ENCODE measurements at places on chromosomes 13 and 19. TPM values are rescaled to one million over a fixed set of nuclear protein-coding genes. Genes with fewer than 3 reads are reported as not detected.

- DNase-seq = no peak
Observed at GRCh38 chr13:112980434-112980833, 11.4 kb downstream of the MCF2L start.

- DNase-seq = no peak
Observed at GRCh38 chr13:42258747-42259146, 13.2 kb upstream of the AKAP11 start.

- DNase-seq = no peak
Observed at GRCh38 chr13:44437356-44438233, 64.0 kb downstream of the SERP2 start.

- DNase-seq = no peak
Observed at GRCh38 chr19:31268751-31269383, 80.4 kb downstream of the TSHZ3 start.

DNA sequence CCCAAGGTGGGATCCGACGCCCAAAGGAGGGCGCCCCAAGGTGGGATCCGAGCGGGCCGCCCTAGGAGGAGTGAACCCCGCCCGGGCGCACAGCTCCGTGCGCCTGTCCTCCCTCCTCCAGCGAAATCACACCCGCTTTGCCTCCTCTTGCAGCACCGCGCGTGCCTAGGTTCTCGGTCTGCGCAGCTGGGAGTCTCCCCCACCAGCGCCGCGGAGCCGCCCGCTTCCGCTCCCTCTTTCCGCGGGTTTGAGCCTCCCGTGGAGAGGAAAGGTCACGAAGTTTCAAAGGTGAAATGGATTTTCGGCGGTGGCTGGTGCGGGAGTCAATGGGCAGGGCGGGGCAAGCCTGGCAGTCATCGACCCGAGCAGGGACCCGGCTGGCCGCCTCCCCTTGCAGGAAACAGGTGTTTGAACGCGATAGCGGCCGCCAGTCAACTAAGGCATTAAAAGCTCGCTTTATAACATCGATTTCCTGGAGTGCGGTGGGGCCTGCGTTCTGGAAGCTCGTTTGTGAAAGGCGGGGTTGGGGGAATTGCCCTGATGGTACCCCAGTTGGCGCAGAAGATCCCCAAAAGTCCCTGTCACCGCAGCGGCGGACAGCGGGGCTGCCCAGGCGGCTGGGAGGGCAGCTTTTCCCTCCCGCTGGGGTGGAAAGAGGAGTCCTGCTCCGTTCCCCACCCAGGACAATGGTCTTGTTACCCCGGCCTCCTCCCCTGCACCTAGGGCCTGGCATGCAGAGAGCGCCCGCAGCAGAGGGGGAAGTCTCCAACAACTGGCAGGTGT, 9.0 kb upstream of the SOX1 start:
- DNase-seq = no peak

- no peak for DNase-seq
Observed at GRCh38 chr19:44749292-44749691, 784 bp downstream of the BCL3 start.

GRCh38 chr19:39553082-39553652, 13.2 kb upstream of the EID2 start:
- DNase-seq = no peak

DNA sequence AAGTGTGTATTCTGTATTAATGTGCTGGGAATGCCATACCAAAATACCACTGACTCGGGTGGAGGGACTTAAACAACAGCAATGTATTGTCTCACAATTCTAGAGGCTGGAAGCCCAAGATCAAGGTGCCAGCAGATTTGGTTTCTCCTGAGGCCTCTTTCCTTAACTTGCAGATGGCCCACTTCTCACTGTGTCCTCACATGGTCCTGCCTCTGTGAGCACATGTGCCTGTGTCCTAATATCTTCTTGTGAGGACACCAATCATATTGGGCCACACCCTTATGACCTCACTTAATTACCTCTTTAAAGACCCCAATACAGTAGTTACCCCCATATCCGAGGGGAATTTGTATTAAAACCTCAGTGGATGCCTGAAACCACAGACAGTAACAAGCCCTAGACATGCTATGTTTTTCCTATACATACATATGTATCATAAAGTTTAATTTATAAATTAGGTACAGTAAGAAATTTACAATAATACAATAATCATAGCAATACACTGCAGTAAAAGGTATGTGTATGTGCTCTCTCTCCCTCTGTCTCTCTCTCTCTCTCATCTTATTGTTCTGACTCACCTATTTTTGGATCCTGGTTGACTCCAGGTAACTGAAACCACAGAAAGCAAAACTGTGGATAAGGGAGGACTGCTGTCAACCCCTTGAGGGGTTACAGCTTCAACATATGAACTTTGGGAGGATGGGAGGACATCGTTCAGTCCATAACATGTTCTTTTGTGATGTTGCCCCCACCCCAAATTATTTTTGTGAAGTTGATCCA, 174.3 kb downstream of the IRS2 start:
- no peak for DNase-seq

DNA sequence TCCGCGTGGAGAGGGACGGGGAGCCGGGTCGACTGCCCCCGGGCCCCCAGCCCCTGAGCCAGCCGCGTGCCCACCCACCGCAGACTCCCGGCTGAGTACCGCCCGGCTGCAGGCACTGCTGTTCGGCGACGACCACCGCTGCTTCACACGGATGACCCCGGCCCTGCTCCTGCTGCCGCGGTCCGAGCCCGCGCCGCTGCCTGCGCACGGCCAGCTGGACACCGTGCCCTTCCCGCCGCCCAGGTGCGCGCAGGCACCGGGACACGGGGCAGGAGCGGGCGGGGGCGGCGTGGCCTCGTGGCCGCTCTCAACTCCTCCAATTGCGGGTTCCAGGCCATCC, 1.6 kb downstream of the AMH start:
- DNase-seq = no peak

The C5AR2 gene
- not detected for polyA plus RNA-seq

The ZNF223 gene
- polyA plus RNA-seq = 5.8 TPM

The CLIP3 gene
- 19.5 TPM for polyA plus RNA-seq

The LAIR1 gene
- polyA plus RNA-seq = 2.2 TPM

Data from hepatocyte (in vitro differentiated cells).